Pulmonary artery endothelial cell (primary cell): ENCODE measurements at places on chromosomes 16 and 17.
A peak's percentile ranks its signal among the peaks of the same experiment; 100 is the strongest.

GRCh38 chr17:46942441-46943217, 19.7 kb downstream of the GOSR2 start:
- DNase-seq, result peak; percentile 41

DNA sequence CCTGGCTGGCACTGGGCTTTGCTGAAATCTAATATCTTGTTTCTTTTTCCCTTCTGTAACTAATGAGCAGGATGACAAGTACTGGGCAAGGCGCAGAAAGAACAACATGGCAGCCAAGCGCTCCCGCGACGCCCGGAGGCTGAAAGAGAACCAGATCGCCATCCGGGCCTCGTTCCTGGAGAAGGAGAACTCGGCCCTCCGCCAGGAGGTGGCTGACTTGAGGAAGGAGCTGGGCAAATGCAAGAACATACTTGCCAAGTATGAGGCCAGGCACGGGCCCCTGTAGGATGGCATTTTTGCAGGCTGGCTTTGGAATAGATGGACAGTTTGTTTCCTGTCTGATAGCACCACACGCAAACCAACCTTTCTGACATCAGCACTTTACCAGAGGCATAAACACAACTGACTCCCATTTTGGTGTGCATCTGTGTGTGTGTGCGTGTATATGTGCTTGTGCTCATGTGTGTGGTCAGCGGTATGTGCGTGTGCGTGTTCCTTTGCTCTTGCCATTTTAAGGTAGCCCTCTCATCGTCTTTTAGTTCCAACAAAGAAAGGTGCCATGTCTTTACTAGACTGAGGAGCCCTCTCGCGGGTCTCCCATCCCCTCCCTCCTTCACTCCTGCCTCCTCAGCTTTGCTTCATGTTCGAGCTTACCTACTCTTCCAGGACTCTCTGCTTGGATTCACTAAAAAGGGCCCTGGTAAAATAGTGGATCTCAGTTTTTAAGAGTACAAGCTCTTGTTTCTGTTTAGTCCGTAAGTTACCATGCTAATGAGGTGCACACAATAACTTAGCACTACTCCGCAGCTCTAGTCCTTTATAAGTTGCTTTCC, 56.0 kb downstream of the HLF start:
- DNase-seq, result no peak

DNA sequence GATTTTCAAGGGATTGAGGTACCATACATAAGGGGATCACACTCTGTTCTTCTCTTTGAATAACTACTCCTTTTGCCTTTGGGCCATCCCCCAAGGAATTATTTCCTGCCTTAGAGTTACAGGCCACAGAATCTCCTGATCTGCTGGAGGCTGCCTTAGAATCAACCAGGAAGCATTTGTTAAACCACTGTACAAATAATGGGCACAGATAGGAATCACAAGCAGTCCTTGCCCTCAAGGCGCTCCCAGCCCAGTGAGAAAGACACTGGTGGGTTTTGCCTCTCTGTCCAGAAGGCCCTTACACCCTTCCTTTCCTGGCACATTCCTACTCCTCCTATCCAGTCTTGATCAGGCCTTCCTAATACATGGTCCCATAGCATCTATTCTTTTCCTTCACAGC, 45.9 kb downstream of the MRTFB start:
- DNase-seq, result no peak

DNA sequence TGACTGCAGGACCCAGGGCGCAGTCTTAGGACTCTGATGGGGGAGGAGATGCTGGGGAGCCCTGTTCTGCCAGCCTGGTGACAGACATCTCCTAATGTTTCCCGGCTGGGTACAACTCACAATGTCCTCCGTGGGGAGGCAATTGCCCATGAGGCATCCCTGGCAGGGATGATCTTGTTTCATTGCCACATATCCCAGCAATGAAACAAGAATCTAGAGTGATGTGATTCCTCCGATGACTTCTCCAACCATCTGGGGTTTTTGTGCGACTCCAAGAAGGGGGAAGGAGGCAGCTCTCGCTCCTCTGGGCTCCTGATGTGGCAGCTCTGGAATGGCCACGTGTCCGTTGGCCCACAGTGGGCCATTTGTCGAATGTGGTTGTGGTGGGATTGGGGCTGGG, 255.8 kb downstream of the SEC14L1 start:
- DNase-seq, result no peak

DNA sequence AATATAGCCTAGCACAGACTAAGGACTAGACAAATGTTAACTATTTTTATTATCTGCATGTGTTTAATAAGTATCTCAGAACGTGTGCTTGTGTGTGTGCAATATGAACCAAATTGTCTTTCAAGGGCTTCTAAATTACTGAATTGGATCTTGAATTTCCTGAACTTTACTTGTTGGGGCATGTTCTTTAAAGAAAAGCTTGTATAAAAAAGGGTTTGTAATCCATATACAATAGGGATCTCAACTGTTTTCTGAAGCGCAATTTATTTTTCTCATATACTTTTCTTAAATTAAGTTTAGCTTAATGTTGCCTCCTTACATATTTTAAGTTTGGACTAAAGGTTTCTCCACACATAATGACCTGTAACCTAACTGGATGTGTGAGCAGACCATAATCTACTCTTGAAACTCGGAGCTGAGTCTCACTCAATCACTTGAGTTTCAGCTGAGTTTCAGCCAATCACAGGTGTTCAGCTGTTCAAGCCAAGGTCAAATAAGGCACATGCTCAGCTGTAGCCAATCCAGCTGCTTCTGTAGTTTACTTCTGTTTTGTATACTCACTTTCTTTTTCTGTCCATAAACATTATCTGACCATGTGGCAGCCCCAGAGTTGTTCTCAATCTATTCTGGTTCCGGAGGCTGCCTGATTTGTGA, 72.3 kb downstream of the CDK5R1 start:
- no peak for DNase-seq

DNA sequence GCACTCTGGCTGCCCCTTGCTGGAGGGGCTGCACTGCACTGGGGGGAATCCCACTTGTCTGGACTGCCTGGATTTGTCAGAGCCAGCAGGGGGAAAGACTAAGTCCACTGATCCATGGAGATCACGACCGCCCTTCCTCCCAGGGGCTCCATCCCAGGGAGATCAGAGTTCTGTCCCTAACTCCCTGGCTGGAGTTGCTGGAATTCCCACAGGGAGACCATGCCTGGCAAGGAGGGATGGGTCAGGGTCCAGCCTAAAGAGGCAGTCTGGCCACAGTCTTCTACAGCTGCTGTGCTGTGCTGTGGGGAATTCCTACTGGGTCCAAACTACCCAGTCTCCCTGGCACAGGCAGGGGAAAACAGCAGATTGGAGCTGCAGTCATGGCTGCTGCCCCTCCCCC, 311.9 kb downstream of the ZFHX3 start:
- DNase-seq, result no peak

- no peak for DNase-seq
Observed at GRCh38 chr17:15036238-15036637, 228.9 kb downstream of the PMP22 start.

DNA sequence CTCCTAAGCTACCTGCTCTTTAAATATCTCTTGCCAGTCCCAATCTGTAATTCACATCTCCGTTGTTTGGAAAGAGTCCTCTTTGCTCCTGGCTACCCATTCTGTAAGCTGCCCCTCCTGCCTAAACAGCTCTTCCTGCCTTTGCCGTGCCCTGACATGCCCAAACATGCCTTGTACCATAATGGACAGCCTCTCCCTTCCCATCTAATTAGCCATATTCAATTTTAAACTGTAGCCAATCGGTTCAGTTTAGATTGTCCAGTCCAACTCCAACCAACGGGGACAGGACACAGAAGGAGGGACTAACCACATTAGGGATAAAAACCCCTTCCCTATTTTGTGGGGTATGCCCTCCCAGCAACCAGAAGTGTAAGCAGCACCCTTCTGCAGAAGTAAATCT, 30.6 kb upstream of the CLEC3A start:
- DNase-seq, result no peak

DNA sequence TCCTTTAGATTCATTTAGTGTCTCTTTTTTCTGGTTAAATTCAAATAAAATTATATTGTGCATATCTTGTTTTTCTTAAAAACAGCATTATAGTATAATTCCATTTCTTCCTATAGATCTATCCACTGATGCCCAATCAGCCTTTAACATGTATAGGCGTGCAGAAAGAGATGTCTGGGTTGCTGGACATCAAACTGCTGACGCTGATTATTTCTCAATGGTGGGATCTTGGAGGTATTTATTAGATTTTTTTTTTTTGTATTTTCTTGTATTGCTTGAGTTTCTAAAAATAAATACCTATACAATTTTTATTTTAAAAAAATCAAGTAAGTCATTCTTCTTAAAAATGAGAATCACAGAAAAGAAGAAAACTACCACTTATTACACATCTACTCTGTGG, 50.9 kb downstream of the COG7 start:
- no peak for DNase-seq

DNA sequence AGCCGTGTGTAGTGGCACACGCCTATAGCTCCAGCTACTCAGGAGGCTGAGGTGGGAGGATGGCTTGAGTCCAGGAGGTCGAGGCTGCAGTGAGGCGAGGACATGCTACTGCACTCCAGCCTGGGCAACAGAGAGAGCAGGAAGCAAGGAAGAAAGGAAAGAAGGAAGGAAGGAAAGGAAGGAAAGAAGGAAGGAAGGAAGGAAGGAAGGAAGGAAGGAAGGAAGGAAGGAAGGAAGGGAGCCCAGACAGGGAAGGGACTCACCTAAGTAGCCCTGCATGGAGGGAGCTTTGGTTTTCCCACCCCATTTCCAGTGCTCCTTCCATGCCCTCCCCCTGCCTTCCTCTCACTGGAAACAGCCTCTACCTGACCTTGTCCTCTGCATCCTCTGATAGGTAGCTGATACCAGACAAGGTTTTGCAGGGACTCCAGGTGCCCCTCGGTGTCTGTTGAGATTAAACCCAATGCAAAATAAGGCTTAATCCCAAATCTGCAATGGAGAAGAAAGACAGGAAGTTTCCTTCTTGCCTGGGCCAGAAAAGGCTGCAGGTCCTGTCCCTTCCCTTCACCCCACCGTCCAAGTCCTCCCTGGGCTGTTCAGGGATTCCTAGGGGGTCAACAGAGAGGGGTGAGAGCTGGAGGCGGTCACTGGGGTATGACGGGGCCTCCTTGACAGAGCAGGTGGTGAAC, 21.5 kb upstream of the CA4 start:
- no peak for DNase-seq

- DNase-seq, result no peak
Observed at GRCh38 chr17:49511810-49512209, 16.7 kb downstream of the NGFR start.

GRCh38 chr17:42687707-42688320, 5.5 kb downstream of the CNTNAP1 start:
- DNase-seq, result no peak

- DNase-seq, result no peak
Observed at GRCh38 chr16:69346683-69347082, 4.9 kb downstream of the TMED6 start.

GRCh38 chr17:28344435-28344901, 8.9 kb downstream of the TNFAIP1 start:
- no peak for DNase-seq

DNA sequence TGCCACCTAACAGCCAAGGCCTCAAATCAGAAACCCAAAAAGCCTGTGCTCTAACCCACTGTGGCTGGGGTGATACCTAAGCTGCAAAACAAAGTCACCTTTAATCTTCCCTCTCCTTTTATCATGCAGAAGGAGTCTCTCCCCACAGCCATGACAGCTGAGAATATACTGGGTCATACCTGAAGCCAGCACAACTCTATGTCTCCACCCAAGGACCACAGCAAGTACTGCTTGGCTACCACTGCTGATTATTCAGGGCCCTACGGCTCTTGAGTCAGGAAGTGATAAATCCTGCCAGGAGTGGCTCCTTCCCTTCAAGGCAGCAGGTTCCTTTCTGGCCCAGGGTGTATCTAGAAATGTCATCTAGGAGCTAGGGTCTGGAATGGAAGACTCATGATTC, 151.5 kb upstream of the TOM1L1 start:
- no peak for DNase-seq
